ENCODE measurements at places on chromosomes 11 and 22.

DNA sequence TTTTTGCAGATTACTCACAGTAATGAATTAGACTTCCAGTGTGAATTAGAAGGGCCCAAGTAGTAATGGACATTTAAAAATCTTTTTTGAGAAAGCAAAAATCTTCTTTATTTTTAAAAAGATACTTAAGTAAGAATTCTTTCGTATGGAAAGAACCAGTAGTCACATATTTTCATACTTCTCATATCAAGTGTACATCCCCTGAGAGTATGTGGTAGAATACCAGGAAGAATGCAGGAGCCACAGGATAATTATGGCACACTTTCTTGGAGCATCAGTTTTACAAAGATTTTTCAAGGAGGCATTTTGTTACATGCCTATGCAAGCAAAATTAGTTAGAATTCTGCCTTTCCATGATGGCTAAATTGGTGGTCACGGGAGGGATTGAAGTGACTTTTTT is 28.1 kb downstream of the POLD3 start:
- no peak for DNase-seq

- peak; percentile 28 for DNase-seq
These were observed 2.2 kb downstream of the PAK1 start for GRCh38 chr11:77471558-77472193.

- DNase-seq = no peak
These were observed 17.2 kb downstream of the KIAA0930 start for GRCh38 chr22:45223304-45224117.

- no peak for DNase-seq
These were observed 51.4 kb downstream of the ADAMTS15 start for GRCh38 chr11:130499828-130500227.

DNA sequence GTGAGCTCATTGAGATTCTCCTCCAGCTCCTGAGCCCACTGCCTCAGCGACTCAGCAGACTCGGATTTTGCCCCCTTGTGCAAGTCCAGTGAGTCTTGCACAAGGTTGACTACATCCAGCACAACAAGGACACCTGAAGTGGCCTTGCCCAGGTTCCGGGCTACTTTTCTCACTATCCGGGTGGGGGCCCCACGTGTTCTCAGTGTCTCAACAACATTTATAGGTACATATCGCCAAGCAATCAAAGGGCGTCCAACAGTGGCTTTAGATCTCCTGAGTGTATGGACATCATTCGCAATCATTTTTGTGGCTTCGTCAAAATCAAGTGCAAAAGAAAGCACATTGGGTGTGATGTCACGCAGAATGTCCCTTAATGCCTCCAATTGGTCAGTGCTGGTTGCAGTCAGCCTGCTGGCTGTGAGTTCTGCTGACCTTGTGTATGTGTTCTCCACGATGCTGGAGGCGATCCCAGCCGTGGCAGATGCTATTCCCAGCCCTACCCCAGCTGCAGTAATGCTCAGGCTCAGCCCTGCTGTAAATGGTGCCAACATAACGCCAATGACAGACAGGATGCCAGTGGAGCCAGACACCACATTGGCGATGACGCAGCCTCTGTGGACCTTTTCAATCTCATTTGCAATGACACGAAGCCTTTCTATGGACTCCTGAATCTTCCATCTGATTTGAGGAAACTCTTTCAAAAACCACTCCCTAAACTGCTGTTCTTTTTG is 10.3 kb downstream of the APOL4 start:
- no peak for DNase-seq

DNA sequence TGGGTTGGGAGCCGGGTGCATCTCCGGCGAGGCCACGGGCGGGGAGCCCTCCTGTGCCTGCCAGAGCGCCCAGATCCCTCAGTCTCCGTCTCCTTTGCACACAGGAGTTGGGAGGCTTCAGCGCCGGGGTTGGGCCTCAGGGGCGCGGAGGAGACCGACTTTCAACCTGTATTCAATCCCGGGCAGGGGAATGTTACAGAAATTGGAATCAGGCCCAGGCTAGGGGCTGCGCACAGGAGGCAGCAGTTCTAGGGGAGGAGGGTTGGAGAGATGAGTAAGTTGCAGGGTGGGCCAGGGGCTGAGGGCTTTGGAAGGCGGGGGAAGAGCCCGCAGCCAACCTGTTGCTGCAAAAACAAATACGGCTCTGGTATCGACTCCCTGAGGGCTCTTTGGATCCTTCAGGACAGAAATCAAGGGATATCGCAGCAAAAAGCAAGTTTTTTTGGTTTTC is 640 bp upstream of the KCNA4 start:
- DNase-seq = peak; percentile 30

DNA sequence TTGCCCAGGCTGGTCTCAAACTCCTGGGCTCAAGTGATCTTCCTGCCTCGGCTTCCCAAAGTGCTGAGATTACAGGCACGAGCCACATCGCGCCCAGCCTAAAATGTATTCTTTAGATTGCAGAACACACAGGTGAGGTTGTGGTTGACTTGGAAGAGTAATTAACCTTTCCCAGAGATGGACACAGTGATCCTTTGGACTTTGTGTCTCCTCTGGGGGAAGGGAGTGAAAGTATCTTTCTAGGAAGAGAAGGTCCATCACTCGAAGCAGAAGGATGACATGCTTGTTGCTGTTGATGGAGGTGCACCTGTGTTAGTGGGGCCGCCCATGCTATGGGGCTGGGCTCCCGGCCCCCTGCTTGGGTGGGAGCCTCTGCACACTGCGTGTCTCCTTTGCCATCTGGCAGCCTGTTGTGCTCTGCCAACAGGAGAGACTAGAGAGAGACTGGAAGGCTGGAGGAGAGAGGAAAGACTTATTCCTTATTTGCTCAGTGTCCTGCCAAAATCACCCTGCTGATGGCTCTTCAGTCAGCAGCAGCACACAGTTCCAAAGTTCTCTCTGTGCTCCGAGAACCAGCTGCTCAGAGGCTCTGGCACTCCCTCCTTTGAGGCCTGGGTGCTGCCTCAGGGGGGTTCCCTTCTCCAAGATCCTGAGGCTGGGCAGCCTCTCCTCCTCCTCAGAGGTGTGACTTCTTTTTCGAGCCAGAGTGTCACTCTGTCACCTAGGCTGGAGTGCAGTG is 33.1 kb upstream of the CYB5R3 start:
- DNase-seq = no peak

GRCh38 chr11:86672007-86672621 is at the start of gene ME3:
TSS of gene ME3 (minus strand) at chr11:86672616.
- DNase-seq = peak; percentile 95

DNA sequence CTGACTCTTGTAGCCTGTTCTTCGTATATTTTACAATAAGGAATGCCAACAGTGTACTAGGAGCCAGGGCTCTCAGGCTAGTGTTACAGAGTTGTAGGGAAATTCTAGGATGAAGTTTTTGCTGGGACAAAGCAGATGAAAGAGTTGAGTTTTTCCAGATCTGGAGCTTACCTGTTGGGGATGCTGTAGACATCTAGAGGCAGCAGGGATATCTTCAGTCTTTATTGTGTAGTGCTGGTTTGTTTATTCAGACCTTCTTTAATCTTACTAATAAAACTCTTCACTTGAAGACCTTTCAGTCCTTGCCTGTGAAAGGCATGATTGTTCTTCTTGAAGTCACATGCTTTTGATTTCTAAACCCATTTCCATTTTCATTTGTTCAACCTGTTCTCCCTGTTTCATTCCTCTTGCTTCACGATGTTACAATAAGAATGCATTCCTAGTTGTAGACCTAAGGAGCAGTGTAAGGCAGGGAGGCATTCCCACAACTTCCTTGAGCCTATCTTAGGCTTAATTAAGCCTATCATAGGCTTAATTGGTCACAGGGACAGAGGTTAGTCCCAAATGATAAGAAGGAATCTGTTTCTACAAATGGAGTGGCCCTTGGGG is 7.9 kb upstream of the SLC37A2 start:
- DNase-seq = no peak

GRCh38 chr22:19568337-19569275 is 44.4 kb upstream of the CLDN5 start:
- no peak for DNase-seq

DNA sequence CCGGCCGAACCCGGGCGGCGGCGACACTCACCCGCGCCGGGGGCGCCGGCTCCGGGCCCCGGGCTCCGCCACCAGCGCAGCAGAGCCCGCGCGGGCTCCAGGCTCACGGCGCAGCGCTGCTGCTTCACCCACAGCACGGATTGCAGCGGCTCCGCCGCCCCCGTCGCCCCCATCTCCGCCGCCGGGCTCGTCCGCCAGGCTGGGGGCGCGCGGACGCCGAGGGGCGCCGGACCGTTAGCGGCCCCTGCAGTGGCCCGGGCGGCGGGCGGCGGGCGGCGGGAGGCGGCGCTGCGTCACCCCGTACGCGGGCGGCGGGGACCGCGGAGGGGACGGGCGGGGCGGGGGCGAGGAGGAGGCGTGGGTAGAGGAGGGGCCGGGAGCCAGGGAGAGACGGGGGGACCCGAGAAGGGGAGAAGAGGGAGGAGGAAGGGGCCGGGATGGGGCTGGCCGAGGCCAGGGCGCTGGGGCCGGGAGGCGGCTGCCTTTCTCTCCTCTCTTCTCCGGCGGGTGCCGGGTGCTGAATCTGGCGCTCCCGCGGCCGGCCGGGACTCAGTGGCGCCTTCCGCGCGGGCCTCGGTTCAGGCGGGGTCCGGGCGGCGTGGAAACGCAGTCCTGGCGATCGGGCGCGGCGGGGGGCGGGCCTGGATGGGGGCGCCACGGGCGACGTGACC is at the start of gene CERK:
Gene CERK, minus strand, starts transcription at position 277 of the 671 bp plus-strand sequence. Its CDS starts 104 bp downstream, at position 173.
- DNase-seq = peak; percentile 78

- DNase-seq = peak; percentile 74
These were observed 935 bp upstream of the RCOR2 start for GRCh38 chr11:63917692-63918506.

GRCh38 chr11:34194576-34195335 is 89.3 kb downstream of the NAT10 start:
- no peak for DNase-seq

- no peak for DNase-seq
These were observed 424 bp upstream of the ADORA2A start for GRCh38 chr22:24426851-24427499.

DNA sequence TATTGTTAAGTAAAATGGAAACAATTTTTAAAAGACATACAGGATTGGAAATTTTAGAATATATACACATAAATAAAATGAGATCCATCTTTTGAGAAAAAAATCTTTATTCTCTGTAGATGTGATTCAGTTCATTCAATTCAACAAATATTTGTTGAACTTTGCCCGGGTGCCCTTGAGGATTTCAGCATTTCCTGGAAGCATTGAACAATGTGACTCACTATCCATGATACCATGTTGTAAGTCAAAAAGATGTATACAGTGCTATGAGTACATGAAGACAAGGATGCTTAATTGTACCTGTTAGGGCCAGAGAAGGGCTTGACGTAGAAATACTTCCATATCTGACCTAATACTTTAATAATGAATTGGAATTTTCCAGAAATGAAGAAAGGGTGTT is 353.7 kb downstream of the METTL15 start:
- DNase-seq = no peak

- DNase-seq = no peak
These were observed 13.6 kb upstream of the OR56B1 start for GRCh38 chr11:5722622-5723021.

DNA sequence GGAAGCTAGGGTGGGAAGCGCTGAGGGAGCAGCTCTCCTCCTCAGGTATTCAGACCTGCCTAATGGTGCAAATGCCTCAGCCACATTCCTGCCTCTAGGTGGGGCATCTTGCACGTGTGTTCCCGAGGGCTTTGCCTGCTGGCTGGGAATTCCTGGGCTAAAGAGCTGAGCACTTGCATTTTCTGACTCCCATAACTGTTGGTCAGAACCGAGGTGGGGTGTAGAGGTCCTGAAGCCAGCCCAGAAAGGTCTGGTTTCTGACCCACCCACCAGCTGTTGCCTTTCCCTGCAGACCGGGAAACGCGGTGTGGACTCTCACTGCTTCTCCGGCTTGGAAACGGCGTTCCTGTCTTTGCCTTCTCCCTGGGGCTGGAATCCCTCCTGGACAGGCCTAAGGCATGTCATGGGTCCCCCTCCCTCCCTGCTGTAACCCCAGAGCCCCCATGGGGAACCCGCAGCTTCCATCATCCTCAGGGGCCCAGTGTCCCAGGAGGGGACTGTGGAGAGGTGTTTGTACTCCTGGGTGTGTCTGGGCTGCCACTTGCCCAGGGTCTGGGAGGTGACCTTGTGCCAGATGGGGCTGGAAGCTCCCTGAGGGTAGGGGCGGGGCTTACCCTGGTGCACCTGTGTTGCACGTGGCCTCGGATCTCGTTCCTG is 24.0 kb upstream of the SMIM38 start:
- DNase-seq = peak; percentile 74

GRCh38 chr22:25084405-25085107 is 115.1 kb upstream of the CRYBB3 start:
- DNase-seq = no peak

DNA sequence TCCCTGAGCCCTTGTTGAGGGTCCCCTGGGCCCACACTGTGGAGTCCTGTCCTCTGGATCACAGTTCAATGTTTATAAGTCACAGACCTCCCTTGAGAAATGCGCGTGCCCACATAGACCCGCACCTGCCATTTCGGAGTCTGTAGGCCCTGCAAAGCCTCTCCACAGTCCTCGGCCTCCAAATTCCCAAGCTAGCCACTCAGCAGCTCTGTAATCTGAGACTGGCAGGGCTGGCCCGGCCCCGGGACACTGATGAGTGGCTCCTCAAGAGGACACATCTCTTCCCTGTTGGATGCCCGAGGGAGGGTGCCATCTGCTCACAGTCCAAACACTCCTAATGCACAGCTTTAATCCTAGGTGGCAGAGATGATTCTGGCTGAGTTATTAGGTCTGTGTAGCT is 39.1 kb downstream of the B3GAT1 start:
- DNase-seq = no peak

GRCh38 chr11:68567553-68567952 is 107.0 kb downstream of the PPP6R3 start:
- no peak for DNase-seq

GRCh38 chr11:8082391-8083087 is 1.5 kb downstream of the TUB start:
- no peak for DNase-seq

DNA sequence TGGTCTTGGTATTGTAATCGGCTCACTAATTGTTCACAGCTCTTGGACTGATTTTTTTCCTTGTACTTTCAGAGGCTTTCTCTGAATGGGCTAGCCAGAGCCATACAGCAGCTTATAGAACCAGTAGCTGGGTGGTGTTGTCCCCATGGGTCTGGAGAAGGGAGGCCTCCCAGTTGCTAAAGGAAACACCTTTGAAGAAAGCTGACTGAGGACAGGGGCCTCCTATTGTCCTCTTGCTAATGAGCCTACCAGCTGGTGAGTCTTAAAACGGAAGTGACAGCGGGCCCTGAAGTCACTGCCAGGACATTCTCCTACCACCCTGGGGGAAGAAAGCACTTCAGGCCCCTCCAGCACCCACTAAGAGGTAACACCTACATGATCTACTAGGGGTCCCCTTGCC is 9.9 kb downstream of the FADS3 start:
- DNase-seq = no peak
